WTC11 (cell line): ENCODE measurements at places on chromosomes 3 and 15. TPM values are rescaled to one million over a fixed set of nuclear protein-coding genes. Genes with fewer than 3 reads are reported as not detected.

COL8A1 gene
- 0.57 to 0.87 TPM (median 0.69 TPM) in 3 replicates for total RNA-seq

GOLGA6L26 gene
- total RNA-seq, result not detected in 3 replicates

P2RY12 gene
- not detected in 3 replicates for total RNA-seq

PRR20G gene
- total RNA-seq, result 0.18 TPM in 1 of 3 replicates, not detected in the others

CNTN6 gene
- not detected in 3 replicates for total RNA-seq

FGF12 gene
- total RNA-seq, result 8.0 to 13.5 TPM (median 11.0 TPM) in 3 replicates
